ENCODE measurements at places on chromosomes 2 and 18.

- DNase-seq = no peak
Measured at GRCh38 chr2:213016166-213016983, 135.0 kb downstream of the IKZF2 start.

- no peak for DNase-seq
Measured at GRCh38 chr2:18473241-18474181, 86.9 kb downstream of the RDH14 start.

- peak; percentile 71 for DNase-seq
Measured at GRCh38 chr2:236343400-236344161, 79.4 kb upstream of the ASB18 start.

- DNase-seq = no peak
Measured at GRCh38 chr2:204197336-204198005, 260.9 kb downstream of the ICOS start.

- DNase-seq = no peak
Measured at GRCh38 chr2:159902722-159903121, 104.7 kb upstream of the CD302 start.

GRCh38 chr2:138210487-138210886 lies 246.2 kb downstream of the HNMT start:
- no peak for DNase-seq

- no peak for DNase-seq
Measured at GRCh38 chr2:6782517-6783237, 83.0 kb downstream of the CMPK2 start.
